ENCODE measurements at places on chromosomes 11 and 22.
A peak's percentile ranks its signal among the peaks of the same experiment; 100 is the strongest.

GRCh38 chr11:67489203-67489884, 6.5 kb downstream of the AIP start:
- no peak for DNase-seq

- DNase-seq = peak; percentile 8
These were observed 40.5 kb downstream of the GGTLC2 start for GRCh38 chr22:22684580-22685561.

GRCh38 chr22:39446239-39446721, 10.5 kb upstream of the MGAT3 start:
- DNase-seq = no peak

GRCh38 chr11:66885950-66886440, 29.1 kb downstream of the LRFN4 start:
- no peak for DNase-seq

GRCh38 chr11:103806130-103806895, 230.1 kb upstream of the DDI1 start:
- no peak for DNase-seq

DNA sequence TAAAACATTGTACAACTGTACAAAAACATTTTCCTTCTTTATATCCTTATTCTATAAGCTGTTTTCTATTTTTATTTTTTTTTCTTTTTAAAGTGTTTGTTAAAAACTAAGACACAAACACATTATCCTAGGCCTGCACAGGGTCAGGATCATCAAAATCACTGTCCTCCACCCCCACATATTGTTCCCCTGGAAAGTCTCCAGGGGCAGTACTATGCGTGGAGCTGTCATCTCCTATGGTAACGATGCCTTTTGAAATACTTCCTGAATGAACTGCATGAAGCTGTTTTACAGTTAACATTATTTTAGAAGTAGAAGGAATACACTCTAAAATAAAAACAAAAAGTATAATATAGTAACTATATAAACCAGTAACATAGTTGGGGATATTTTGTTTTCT, 67.2 kb downstream of the ZC3H12C start:
- no peak for DNase-seq

- DNase-seq = peak; percentile 25
These were observed at the start of gene TUBA8 for GRCh38 chr22:18110194-18110953. TUBA8 (plus strand) TSS chr22:18110809; CDS start chr22:18110866, 57 bp downstream.

- no peak for DNase-seq
These were observed 37.5 kb upstream of the RAB1B start for GRCh38 chr11:66230978-66231377.

- DNase-seq = no peak
These were observed 285.9 kb downstream of the NTM start for GRCh38 chr11:131656179-131656838.

- no peak for DNase-seq
These were observed 21.6 kb upstream of the TMEM191C start for GRCh38 chr22:21445437-21446127.

GRCh38 chr11:62022211-62022610, 54.8 kb upstream of the FTH1 start:
- DNase-seq = no peak

GRCh38 chr22:43262990-43263644, 76.2 kb upstream of the TTLL12 start:
- no peak for DNase-seq

DNA sequence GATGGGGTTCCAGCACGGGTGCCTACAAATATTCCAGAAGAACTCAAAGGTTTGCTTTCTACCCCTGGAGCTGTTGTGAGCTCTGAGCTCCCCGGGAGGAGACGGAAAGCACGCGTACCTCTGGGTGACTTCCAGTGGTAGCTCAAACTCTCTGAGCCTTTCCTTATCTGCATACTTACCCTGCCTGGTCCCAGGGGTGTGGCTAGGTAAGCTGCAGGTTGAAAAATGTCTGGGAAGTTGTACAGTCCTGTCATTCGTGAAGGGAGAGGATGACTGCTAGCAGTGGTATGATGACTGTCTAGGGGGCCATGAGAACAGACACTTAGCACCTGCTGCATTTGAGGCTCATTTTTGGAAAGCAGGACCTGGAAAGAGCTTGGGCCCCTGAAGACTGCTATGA, 111.5 kb downstream of the DSCAML1 start:
- DNase-seq = no peak

DNA sequence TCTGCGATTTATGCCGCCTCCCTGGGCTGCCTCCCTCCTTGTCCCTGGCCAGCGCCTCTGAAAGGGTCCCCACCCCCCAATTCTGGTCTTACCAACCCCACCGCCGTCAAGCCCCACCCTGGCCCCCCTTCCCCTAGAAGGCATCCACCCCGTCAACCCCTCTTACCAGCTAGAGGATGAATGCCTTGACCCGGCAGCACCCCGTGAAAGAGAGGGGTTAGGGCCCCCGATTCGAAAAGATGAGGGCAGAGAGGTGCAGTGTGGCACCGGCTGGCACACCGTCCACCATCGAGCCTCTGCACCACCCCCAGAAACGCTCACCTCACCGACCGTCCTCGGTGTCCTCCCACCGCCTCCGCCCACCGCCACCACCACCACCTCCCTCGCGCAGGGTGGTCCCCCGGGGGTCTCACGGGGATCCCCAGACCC, 559 bp downstream of the ELFN2 start:
- no peak for DNase-seq

GRCh38 chr11:122750049-122750448, 88.3 kb upstream of the CRTAM start:
- no peak for DNase-seq

GRCh38 chr11:72421351-72421750, 13.0 kb downstream of the CLPB start:
- DNase-seq = no peak

DNA sequence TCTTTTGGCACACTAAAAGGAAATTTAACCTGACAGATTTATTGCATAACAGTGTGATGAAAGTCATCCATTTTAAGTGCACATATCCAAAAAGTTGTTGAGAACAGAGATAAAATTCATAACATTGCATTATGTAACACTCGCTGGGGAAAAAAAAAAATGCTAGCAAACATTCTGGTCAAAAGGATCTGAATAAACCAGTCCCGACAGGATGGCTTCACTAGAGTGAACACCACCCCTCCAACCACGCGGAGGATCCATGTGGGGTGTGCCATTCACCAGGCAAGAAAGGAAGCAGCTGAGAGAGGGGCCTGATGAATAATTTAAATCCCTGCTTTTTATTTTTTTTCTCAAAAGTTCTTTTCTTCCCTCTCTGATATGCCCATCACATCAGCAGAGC, 258.7 kb downstream of the DCDC1 start:
- no peak for DNase-seq

- no peak for DNase-seq
These were observed 134.8 kb downstream of the LARGE1 start for GRCh38 chr22:33785283-33785968.

- no peak for DNase-seq
These were observed 411.9 kb downstream of the SOX6 start for GRCh38 chr11:15944460-15944859.

DNA sequence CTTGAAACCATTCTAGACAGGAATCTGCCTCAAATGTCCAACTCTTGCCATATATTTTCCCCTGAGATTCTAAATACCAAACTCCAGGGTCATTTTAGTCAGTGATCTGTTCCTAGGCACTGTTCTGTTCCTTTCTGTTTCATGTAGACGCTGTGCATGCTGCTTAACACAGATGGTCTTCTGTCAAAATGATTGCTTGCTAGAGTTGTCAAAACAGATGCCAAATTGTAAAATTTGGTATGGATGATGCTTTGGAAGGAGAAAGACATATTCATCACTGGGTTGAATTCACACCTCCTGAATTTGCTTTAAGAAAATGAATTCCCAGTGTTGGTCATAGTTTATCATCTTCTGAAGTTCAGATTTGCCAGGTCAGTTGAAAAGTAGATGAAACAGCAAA, 425.9 kb downstream of the ETS1 start:
- DNase-seq = no peak

GRCh38 chr11:122193457-122193856, 77.4 kb upstream of the BLID start:
- no peak for DNase-seq

DNA sequence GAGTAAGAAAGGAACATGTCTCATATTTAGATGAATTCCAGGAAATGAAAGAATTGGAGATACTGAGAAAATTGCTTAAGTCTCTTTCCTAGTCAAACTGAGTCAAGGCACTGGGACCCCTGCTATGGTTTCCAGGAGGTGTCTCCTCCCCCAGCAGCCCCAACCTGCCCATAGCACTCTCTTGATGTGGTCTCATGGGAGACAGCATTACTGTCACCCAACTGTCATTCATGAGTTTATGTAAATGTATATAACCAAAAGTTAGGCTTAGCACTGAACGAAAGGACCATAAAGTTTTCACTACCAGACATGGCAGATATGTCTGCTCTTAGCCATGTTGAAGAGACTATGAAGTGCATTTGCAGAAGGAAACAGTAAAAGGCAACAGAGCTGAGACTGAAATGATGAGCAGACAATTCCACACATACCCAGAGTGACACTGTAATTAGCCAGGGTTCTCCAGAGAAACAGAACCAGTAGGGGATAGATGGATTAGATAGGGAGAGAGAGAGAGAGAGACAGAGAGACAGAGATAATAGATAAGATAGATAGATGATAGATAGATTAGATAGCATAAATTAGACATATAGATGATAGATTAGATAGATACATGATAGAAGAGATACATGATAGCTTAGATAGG, 328.1 kb downstream of the BRD1 start:
- DNase-seq = no peak

DNA sequence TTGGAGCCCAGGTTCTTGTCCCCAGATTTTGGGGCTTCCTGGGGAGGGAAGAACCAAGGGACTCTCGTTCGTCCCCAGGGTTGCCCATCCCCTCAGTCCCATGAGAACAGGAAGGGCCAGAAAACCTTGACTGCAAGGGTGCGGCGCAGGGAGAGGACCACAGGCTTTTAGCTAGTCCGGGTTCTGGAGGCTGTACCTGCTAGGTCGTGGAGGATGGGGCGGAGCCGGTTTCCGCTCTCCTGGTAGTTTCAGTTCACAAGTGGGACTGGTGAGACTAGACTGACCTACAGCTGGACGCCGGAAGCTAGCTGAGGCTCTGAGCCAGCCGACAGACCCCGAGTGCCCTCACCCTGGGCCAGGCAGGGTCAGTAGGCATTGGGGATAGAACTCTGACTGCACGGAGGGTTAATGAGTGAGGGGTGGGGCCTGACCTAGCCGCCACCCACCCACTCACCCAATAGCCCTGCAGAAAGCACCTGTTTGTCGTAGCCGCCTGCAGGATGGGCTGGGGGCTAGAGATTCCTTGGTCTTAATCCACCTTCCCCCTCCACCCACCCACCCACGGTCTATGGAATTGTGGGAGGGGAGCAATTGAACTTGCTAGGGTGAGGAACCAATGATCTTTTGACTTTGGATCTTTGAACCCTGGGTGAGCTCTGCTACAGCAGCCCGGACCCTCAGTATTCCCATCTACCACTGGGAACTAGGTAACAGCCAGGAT, 1.5 kb downstream of the MAFF start:
- no peak for DNase-seq

- DNase-seq = no peak
These were observed 2.8 kb downstream of the SIPA1 start for GRCh38 chr11:65640483-65641296.

- DNase-seq = no peak
These were observed 367.6 kb downstream of the SOX6 start for GRCh38 chr11:15988693-15989231.

- DNase-seq = no peak
These were observed 15.7 kb downstream of the ZNF214 start for GRCh38 chr11:7004482-7004881.

Data from NCI-H774 (cell line).